ENCODE measurements at places on chromosomes 5 and 9. TPM values are rescaled to one million over a fixed set of nuclear protein-coding genes. Genes with fewer than 3 reads are reported as not detected.

Gene PLPP7
- total RNA-seq, result 2.8 TPM

Gene FOXD1
- 1.6 TPM for total RNA-seq

Gene C9
- total RNA-seq, result not detected

GRCh38 chr9:121556580-121556979 lies 56.9 kb upstream of the GGTA1 start:
- H3K27ac ChIP-seq, result no peak overlapping the region
- peak; percentile 75 for DNase-seq
- no peak overlapping the region for H3K4me3 ChIP-seq
- H3K36me3 ChIP-seq, result no peaks in the 10 kb centered on the region

DNA sequence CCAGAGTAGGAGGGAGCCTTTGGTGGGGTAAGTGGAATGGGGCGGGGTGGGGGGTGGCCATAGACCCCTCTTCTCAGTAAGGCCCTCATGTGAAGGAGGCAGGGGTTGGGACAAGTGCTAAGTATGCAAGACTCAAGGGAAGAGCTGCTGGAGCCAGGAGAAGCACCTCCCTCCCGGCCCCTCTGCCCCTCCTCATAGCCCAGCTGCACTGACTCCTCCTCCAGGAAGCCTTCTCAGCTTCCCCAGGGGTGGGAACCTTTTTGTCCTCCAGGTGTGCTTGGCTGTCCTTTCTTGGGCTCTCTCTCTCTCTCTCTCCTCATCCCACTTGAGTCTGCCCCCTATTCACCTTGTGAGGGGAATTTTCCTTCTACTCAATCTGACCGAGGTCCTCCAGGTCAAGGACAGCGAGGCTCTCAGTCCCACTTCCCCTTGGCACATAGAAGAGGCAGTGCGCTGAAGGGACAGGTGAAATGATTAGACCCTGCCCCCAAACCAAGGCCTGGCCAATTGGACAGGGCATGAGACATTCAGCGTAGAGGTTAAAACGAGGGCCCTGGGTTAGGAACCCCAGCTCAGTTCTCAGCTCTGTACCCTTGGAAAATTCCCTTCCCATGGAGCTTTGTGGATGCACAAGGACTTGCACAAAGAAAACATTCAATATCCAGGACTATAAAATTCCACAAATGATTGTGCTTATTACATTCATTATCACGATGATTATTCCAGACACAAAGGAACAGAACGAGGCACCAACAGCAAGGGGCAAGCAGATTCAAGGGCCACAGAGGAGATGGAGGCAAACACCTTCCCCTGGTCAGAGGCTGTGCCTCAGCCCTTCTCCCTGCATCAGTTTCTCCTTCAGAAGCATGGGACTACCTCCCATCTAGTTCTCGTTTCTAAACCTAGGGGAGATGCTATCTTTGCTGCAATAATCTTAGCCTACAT lies 45.6 kb upstream of the IL17B start:
- H3K36me3 ChIP-seq, result no peaks in the 10 kb centered on the region
- no peaks in the 10 kb centered on the region for H3K27me3 ChIP-seq
- H3K4me1 ChIP-seq, result no peaks in the 10 kb centered on the region
- no peak overlapping the region for H3K4me3 ChIP-seq
- H3K27ac ChIP-seq, result no peak overlapping the region
- no peak for DNase-seq

DNA sequence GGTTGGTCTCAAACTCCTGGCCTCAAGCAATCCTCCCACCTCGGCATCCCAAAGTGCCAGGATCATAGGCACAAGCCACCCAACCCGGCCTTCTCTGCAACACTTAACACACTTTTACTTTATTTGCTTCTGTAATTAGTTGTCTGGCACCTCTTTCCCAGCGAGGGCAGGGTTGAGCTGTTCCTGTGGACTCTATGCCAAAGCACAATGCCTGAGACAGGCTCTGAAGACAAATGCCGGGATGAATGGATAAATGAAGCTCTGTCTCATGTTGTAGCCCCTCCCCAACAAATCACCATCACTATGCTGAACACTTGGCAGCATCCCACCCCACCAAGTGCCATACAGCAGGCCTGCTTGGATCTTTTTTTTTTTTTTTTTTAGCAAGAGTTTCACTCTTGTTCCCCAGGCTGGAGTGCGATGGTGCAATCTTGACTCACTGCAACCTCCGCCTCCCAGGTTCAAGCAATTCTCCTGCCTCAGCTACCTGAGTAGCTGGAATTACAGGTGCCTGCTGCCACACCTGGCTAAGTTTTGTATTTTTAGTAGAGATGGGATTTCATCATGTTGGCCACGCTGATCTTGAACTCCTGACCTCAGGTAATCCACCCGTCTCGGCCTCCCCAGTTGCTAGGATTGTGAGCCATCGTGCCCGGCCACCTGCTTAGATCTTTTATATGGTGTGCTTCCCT lies 21.3 kb downstream of the GPX3 start:
- H3K4me1 ChIP-seq, result peaks cover 65% of the 10 kb centered on the region
- H3K4me3 ChIP-seq, result no peak overlapping the region
- H3K36me3 ChIP-seq, result peaks cover 6% of the 10 kb centered on the region
- no peaks in the 10 kb centered on the region for H3K27me3 ChIP-seq
- peak; percentile 84 for DNase-seq

- H3K27ac ChIP-seq, result no peak overlapping the region
- H3K36me3 ChIP-seq, result no peaks in the 10 kb centered on the region
- H3K4me1 ChIP-seq, result no peaks in the 10 kb centered on the region
- DNase-seq, result no peak
Observed at GRCh38 chr5:22892441-22892840, 39.3 kb upstream of the CDH12 start.

DNA sequence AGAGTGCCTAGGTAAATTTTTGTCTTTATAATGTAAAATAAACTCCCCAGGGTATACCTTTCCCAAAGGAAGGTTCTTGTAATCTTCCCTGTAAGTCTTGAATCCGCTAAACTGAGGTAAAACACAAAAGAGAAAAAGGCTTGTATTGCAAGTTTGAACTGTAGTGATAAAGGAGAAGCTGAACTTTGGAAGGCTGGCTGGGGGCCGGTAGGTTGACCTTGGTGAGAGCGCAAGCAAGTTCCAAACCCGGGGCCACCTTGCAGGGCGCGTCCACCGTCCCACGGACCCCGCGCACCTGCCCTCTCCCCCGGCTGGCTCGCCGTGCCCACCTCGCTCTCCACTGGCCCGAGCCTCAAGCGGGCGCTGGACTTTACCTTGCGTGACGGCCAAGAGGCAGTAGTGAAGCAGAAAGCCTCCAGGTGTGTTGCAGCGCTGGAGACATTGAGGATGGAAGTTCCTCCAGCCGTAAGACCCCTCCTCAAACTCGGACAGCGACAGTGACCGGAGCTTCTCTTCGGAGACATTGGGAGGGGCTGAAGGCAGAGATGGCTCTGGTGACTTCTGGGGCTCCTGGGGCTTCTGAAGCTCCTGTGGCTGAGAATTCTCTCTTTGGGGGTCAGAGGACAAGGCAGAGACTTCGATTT lies 428 bp downstream of the SLCO4C1 start:
- peaks cover 9% of the 10 kb centered on the region for H3K4me1 ChIP-seq
- H3K27me3 ChIP-seq, result no peaks in the 10 kb centered on the region
- peak overlapping the region; percentile 10 for H3K4me3 ChIP-seq
- no peaks in the 10 kb centered on the region for H3K36me3 ChIP-seq
- DNase-seq, result peak; percentile 13

DNA sequence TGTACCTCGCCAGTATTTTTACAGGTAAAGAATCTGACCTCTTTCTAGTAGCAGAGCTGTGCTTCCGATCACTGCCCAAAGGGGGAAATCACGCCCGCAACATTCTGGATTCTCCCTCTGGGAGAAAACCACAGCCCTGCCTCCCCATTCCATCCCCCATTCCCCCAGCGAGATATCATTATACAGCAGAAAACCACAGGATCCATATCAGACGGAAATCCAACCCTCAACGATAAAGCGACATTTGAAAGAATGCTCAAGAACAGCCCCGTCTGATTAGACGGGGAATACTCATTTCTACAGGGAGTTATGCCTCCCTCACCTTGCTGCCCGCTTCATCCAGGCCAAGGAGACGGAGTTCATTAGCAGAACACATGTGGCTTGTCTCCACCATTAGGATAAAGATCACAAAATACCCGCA lies 172.8 kb downstream of the COL23A1 start:
- DNase-seq, result no peak
- peaks cover 26% of the 10 kb centered on the region for H3K4me1 ChIP-seq
- no peak overlapping the region for H3K4me3 ChIP-seq

DNA sequence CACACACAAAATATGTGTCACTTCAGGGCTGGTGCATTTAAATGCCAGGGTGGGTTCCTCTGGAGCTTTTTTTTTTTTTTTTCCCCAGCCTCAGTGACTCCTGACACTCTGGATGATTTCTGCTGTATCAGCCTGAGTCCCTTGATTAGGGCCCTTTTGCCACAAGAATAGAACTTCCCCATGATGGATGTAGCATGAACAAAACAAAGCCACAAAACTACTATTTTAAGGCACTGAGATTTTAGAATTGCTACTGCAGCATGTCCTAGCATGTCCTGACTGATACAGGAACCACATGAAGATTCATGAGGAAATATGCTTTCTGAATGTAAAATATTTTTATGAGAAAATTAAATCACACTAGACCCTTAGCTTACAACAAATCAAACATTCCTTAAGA lies 13.9 kb upstream of the ADGRD2 start:
- no peak overlapping the region for H3K4me3 ChIP-seq
- no peaks in the 10 kb centered on the region for H3K4me1 ChIP-seq
- H3K27ac ChIP-seq, result no peak overlapping the region
- H3K36me3 ChIP-seq, result no peaks in the 10 kb centered on the region
- DNase-seq, result no peak

All from thyroid gland (tissue), 4 donors.